ENCODE measurements at places on chromosomes 12 and 14.

DNA sequence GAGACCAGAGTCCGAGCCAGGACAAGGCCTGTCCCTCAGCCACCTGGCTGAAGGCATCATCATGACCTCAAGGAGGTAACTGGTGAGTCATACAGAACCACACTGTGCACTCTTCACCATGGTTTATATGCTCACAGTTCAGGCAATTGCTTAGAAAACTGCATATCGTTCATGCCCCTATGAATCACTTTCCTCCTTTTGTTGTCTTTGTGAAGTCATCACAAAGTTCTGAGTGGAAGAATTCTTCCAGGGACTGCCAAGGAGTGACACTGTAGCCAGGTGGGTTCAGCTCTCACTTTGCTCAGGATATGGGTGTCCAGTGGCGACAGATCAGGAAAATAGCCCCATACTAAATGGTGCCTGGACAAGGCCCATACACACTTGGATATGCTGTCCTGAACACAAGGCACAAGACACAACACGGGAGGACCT is 92.5 kb downstream of the DPF3 start:
- no peak for DNase-seq

GRCh38 chr12:50734409-50735263 is 29.3 kb upstream of the ATF1 start:
- DNase-seq = no peak

DNA sequence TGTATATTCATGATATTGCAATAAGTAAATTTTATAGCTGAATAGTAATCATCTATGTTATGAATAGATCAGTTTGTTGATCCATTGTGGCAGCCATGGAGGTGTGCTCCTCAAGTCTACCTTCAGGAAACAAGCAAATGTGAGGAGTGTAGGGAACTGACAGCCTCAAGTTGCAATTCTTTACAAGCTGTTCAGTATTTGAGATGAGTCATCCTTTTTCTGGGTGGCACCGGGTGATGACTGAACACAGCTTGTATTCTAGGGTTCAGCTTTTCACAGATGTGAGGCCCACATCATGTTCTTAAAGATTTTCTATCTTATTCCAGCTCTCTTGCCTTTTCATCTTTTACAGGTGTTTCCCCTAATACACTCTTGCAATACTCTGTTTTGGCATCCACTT is 452.4 kb downstream of the KCNH5 start:
- no peak for DNase-seq

- no peak for DNase-seq
Observed at GRCh38 chr14:89379891-89380820, 36.9 kb downstream of the FOXN3 start.

GRCh38 chr14:53126731-53127130 is 26.4 kb downstream of the DDHD1 start:
- DNase-seq = no peak

- DNase-seq = no peak
Observed at GRCh38 chr14:96095058-96095457, 55.9 kb downstream of the C14orf132 start.

DNA sequence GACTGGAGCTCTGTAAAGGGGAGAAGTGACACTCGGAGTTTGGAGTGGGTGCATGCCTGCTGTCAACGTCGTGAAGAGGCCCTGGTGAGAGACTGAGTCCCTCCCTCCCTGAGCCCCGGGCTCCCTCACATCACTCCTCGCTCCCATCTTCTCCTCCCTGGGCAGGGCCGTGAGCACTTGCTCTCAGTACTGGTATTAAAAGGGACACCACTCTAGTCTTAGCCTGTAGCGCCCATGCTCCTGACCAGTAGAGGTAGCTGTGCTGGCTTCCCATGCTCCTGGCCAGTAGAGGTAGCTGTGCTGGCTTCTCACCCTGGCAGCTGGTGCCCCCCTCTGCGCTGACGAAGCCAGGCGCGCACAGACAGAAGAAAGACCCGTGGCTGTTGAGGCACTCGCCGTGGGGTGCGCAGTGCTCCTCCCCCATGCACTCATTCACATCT is 14.7 kb downstream of the ISCA2 start:
- DNase-seq = no peak

DNA sequence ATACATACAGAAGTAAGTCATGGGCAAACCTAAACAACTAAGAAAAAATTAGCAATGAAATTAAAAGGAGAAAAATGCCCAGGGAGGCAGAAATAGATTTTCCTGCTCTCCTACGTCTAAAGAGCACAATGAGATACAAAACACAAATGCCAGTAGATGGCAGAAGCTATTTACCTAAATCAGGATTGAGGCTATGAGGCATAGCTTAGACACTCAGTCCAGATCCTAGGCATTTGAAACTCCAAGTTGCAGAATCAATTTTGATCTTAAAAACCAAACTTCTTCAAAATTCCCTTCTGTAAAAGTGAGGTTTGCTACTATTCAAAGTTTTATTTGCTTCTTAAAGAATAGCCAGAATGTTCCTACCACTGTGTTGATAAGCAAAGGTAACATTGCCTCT is 368.6 kb downstream of the DAD1 start:
- no peak for DNase-seq

GRCh38 chr12:111034083-111034885 is 113.9 kb upstream of the MYL2 start:
- no peak for DNase-seq

DNA sequence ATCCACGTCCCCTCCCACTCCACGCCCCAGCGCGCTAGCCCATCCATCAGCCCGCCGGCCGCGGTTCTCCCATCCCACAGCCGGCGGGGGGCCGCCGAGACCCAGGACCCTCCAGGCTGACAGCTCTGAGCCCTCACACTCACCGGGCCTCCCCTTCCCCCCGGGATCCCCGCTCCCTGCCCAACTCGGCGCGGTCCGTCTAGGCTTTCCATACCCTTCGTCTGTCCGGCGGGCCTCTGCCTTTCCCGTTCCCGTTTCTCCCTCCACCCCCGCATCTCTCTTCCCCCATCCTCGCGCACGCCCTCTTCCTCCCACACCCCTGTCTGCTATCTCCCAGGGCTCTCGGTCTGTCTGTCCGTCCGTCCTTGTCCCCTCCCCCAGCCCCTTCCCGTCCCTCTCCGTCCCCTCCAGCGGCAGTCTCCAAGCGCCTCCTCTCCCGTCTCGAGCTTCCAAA is 726 bp downstream of the ZFHX2 start:
- no peak for DNase-seq

DNA sequence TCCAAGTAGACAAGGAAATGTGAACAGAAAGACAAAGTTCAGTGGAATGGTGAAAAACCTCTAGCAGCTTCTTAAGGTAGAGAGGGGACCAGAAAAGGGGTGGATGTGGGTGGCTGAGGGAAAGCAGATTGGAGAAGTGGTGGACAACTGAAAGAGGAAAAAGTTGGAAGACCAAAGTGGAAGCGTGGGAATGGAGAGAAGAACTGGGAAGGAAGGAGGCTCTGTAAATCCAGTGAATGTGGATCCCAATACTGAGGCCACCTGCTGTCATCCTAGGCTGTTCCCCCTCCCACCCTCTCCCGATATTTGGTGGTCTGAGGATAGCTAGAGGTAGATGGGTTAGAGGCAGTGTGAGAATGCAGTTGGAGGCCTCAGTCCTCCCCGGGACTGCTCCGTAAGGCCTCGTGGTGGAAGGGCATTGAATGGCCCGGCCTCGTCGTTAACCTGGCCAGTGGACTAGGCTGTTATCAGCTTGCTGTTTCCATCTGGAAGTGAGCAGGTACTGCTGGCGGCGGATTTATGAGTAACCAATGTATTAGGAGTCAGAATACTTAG is 822 bp upstream of the POU6F1 start:
- DNase-seq = no peak

DNA sequence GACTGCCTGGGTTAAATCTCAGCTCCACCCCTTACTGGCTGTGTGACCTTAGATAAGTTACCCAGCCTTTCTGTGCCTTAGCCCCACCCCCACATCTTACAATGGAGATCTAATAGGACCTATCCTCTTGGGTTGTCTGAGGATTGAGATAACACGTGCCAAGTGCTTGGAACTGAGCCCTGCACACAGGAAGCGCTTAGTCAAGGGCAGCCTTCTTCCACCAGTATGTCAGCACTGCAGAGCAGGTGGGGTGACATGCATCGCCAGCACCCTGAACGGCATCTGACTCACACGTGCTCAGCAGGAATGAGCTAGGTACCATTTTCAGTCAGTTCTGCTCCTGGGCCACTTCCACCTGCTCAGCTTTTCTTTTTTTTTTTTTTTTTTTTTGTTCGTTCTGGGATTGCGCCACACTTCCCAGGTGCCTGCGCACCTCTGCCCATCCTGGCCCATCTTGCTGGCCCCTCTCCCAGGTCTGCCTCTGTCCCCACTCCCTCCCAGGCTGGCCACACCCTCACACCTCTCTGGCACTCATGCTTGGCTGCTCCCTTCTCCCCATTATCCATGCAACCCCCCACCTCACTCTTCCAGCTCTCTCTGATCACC is 19.6 kb downstream of the LGMN start:
- no peak for DNase-seq

DNA sequence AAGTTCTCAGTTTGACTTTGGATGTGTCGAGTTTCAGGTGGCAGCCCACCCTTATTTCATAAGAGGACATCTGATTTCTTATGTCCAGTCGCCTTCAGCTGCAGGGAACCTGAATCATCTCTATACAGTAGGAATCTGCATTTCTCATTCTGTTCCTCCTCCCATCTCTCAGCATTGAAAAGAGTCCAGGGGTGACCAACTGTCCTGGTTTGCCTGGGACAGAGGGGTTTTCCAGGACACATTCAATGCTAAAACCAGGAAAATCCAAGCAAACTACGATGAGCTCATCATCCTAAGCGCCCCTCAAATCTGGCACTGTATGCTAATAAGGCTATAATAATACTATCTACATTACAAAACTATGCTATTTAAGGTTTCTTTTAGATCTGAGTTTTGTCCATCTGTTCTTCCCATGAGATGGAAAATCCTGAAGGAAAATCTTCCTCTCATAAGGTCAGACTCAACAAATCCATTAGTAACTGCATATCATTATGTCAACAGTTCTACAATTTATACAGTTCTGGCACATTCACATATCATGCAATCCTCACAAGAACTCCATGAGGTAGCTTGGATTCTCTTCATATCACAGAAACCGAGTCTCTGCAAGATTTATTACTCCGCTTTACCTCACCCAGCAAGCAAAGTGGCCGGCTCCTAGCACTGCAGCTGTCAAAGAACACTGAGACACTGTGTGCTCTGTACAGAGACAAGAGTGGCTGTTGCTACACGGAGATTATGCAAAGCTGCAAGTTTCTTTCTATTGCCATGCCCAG is 15.6 kb upstream of the CALM1 start:
- no peak for DNase-seq

- no peak for DNase-seq
Observed at GRCh38 chr12:82757059-82757458, 70.4 kb downstream of the TMTC2 start.

- no peak for DNase-seq
Observed at GRCh38 chr12:4444031-4444430, 1.6 kb downstream of the FGF6 start.

- no peak for DNase-seq
Observed at GRCh38 chr12:108525681-108526080, 10.6 kb downstream of the FICD start.

- DNase-seq = no peak
Observed at GRCh38 chr14:35412272-35413056, 7.9 kb upstream of the NFKBIA start.

- DNase-seq = no peak
Observed at GRCh38 chr12:102526656-102527055, 46.3 kb upstream of the IGF1 start.

DNA sequence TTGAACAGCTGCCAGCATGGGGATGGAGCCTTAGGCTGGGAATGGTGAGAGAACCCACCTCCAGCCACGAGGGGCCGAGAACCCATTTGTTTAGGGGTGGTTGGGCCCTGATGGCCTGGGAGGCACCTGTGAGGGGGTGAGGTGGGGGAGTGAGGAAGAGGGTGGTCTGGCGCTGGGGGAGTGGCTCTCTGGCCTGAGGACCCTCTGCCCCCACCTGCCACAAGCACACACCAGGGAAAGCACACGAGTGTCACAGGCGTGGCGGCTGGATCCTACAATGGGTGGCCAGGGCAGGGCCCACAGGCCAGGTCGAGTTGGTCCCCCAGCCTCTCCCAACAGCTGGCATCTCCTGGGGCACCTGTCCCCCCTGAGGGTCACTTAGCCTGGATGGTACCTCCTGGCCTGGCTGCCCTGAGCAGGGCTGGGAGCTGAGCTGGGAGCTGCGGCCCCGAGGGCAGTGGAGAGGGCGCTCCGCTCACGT is 340.5 kb downstream of the TMEM121 start:
- DNase-seq = no peak

- DNase-seq = no peak
Observed at GRCh38 chr12:130873106-130873795, 1.4 kb downstream of the RAN start.

DNA sequence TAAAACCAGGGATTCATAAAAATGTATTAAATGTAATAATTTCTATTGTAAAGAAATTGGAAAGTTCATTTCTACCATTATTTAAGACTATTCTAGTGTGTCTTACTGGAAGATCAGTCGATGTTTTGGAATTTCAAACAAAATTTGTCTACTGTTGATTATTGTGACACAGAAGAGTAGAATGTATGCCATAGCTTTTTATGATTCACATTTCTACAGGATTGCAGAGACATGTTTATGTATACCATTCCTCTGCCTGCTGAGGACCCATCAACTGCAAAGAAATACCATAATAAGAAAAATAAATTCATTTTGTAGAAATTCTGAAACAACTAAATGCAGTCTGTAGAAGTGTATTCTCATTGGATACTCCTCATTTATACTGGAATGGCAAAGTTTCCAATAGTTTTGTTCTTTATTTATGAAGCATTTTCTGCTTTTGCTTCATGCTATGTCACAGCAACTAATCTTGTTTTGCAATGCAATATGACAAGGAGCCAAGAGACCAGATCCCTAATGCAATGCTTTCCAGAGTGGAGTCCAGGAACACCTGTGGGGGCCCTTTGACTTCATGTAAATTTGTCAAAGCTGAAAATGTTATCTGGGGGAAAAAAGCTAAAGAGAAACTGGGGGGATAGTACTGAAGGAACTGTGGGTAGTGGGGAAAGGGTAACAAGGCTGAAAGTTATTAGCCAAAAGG is 172.9 kb upstream of the LRIG3 start:
- no peak for DNase-seq

GRCh38 chr12:26179826-26180225 is 15.5 kb upstream of the SSPN start:
- no peak for DNase-seq

- peak; percentile 66 for DNase-seq
Observed at GRCh38 chr14:92951912-92952471, 29.0 kb downstream of the CHGA start.

DNA sequence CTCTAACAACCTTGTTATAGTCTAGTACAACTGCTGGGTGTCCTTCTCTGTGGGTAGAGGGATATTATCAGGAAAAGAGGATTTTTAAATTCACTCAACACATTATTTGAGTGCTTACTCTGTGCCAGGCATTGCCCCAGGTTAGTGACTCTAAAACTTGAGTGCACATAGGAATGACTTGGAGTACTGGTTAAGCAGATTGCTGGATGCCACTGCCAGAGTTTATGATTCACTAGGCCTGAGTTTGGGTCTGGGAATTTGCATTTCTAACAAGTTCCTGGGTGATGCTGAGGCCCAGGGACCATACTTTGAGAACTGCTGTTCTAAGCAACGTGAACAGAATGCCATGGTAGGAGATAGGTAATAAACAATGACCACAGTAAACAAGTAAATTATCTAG is 96.6 kb downstream of the CFAP54 start:
- DNase-seq = no peak

GRCh38 chr14:80428171-80428570 is 216.9 kb upstream of the DIO2 start:
- no peak for DNase-seq
